Large intestine (tissue), 12 donors: ENCODE measurements at places on chromosomes 13 and 19. TPM values are rescaled to one million over a fixed set of nuclear protein-coding genes. Genes with fewer than 3 reads are reported as not detected.

GRCh38 chr13:84130495-84131114, 248.3 kb upstream of the SLITRK1 start:
- no peak for DNase-seq

DNA sequence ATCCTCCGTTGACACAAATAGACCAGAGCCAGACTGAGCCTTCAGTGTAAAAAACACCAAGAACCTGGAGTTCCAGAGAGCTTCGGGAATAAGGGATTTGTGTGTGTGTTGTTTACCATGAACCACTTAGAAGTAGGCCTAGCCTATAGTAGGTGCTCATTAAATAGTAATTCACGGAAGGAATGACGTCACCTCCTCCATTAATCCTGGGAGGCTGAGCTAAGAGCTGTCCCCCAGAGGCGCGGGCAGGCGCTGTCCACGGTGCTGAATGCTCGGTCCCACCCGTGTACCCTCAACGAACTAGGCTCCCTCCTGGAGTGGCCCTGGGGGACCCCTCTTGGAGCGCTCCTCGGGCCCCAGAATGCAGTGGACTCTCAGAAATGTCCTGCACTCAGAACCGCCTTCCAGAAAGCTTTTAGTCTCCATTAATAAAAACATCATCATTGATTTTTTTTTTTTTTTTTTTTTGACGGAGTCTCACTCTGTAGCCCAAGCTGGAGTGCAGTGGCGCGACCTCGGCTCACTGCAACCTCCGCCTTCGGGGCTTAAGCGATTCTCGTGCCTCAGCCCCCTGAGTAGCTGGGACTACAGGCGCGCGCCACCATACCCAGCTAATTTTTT, 6.5 kb downstream of the UNC13A start:
- no peak for DNase-seq

C1QTNF9 gene
- polyA plus RNA-seq: 0.42 TPM

IGFL1 gene
- polyA plus RNA-seq: not detected

KLHL1 gene
- 0.57 TPM for polyA plus RNA-seq
